SK-N-SH treated with all-trans-retinoic acid at 6 μM for 48 hours (cell line): ENCODE measurements at places on chromosomes 5 and 9.

- no peak for ATAC-seq
Measured at GRCh38 chr5:180824630-180825476, 22.2 kb upstream of the MGAT1 start.

DNA sequence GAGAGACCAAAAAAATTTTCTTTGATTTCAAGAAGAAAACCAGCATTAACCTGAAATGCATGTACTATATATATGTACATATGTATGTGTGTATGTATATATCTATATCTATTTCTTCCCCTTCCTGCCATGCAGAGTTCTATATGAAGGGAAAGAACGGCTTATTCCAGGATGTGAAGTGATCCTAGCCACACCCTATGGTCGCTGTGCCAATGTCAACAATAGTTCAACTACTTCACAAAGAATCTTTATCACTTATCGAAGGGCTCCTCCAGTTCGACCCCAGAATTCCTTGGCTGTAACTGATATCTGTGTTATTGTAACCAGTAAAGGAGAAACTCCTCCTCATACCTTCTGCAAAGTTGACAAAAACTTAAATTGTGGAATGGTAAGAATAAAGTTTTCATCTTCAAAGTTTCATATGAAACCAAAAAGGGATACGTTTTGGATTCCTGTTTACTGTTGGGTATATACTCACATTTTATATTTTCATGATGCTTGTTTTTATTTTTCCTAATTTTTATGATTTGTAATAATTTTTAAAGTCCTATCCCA, 56.2 kb downstream of the DENND4C start:
- no peak for ATAC-seq

DNA sequence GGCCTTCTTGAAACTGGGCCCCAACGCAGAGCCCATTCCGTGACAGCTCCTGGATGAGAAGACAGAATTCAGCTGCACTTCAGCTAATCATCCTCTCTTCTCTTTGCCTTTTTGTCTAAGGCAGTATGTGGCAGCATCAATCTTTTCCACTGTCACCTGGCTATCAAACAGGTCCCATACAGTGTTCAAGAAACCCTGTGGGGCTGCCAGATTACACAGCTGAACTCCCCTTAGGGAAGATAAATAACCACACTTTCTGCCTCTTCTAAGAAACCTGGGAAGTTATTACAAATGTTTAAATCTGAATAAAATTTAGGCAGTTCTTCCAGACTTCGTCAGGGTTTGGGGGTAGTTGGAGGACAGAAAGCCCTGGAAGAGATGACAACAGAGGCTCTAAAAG, 61.0 kb downstream of the SPEF2 start:
- no peak for ATAC-seq

DNA sequence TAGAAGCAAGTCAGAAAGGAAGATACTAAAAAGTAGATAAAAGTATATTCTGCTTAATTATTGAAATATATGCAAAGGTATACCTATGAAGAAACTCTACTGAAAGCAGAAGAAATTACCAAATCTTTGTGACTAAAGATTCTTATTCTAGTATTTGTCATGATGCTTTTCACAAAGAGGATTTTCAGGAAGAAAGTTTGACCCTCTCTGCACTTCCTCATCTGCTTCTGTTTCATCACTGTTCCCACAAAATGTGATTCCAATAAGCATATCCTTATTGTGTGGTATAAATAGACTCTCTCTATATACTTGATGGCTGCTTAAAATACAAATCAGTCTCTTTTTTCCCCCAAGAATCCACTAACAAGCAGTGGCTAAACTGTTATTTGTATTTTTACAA, 2139.6 kb upstream of the ACO1 start:
- no peak for ATAC-seq

DNA sequence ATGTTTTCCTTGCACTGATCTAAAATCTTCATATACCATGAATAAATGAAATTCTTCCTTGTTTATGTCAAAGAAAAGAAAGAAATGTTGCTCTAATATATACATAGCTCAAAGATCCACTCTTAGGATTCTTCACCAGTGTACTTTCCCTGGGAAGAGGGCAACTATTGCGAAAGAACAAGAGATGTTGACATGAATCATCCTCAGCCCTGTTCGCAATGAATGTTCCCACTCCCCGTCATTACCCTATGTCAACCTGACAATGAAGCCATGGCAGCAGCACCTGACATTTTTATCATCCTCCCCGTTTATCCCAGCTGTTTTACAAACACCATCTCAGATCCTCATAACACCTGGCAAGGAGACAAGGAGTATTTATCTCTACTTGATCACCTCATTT, 409.1 kb upstream of the GRIA1 start:
- ATAC-seq: no peak

GRCh38 chr5:112331892-112332291, 87.2 kb downstream of the EPB41L4A start:
- ATAC-seq: no peak

DNA sequence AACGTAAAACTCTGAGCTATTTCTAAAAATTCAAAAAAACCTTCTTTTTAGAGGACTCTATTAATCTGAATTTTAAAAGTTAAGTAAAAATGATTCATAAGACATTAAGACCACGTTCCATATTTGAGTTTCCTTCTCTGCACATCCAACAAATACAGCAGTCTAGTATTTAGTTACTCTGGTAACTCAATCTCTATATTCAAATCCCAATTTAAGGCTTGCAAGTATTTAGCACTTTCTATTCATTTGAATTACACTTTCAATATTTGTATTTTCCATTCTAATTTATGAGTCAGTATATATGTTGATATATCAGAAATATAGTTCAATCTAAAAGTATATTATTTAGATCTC, 17.7 kb downstream of the RFX3 start:
- ATAC-seq: no peak

GRCh38 chr5:2157372-2157771, 274.6 kb upstream of the IRX4 start:
- no peak for ATAC-seq

- ATAC-seq: no peak
Measured at GRCh38 chr5:96718635-96719077, 56.5 kb downstream of the CAST start.

GRCh38 chr9:19551124-19551929, 142.5 kb downstream of the ACER2 start:
- no peak for ATAC-seq

DNA sequence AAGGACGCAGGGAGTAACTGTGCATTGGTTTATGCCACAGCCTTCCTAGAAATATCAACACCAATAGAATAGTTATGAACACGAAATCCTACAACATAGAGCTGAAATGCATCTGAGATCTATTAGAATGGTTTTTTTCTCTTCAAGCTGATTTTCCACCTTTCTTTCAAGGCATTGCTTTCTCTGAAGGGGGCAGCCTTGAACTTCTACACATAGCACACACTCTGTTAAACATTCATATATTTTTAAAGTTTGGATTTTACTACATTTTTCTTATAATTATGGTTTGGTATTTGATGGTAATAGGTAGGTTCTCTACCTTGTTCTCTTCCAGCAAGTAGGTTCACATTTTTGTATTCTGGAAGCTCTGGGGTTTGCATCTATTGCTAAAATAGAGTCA, 661.8 kb downstream of the SEMA5A start:
- no peak for ATAC-seq

DNA sequence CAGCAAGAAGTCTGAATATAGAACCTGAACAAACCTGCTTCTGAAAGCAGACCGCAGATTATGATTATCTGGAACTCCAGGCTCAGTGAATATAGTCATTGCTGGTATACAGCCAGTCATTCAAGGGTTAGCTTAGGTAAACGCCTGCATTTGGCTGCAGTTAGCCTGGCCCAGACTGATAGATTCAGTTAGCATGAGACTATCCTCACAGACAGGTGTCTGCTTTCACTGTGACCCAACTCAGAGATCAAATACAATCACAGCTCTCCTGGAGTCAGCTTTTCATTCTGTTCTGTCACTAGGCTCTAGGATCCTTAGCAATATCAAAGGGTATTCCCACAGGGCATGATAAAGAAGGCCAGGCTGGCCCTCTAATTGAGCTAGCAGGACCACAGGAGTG, 138.6 kb upstream of the PLCXD3 start:
- no peak for ATAC-seq

DNA sequence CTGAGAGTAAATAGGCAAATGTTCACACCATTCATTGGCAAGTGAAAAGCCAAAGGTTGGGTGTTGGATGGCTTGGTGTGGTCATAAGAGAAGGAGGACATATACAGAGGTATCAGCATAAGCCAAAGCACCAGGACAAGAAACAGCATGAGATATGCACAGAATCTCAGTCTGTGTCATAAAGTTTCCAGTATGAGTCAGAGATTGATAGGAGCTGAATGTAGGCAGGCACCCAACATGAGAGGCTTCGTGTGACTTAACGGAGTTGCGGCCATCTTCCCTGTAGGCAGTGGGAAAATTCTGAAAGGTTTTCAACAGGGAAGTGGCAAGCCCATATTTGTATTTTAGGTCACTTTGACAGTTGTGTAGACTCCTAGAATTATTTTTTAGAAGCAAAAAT, 54.5 kb downstream of the SNCAIP start:
- ATAC-seq: no peak

DNA sequence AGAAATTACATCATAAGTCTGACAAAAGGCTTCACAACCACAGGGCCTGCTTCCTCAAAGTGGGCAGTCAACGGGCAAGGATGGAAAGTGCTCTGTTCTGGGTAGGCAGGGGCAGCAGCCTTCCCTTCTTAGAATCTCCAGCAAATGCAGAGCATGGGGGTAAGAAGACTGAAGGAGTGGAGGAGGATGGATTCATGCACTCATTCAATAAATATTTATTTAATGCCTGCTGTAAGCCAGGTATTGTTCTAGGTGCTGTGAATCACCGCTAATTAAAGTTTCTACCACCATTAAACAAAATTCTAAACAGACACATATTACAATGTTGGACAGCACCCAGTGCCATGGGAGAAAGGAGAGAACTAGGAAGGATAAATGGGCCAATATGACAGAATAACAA, 195.6 kb downstream of the ELAVL2 start:
- ATAC-seq: no peak

DNA sequence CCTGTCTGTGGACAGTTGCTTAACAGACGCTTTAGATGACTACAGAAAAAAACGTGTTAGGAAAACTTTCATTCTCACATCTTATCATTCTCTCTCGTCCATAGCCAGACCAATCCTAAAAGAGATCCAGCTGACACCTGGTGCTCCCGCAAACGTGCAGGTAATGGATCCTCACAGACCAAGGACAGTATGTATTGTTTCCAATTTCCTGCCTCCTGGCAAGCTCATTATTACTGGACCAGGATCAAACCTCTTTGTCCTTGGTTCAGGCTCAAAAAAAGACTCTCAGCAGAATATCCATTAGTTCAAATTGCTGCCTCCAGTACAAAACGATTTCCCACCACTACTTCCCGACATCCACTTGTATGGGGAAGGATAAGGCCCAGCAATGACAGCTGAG, 62.4 kb downstream of the SERINC5 start:
- no peak for ATAC-seq

GRCh38 chr5:111530298-111530740, 18.0 kb upstream of the STARD4 start:
- ATAC-seq: peak; percentile 91

- ATAC-seq: peak; percentile 70
Measured at GRCh38 chr5:51433052-51433710, 49.9 kb downstream of the ISL1 start.

DNA sequence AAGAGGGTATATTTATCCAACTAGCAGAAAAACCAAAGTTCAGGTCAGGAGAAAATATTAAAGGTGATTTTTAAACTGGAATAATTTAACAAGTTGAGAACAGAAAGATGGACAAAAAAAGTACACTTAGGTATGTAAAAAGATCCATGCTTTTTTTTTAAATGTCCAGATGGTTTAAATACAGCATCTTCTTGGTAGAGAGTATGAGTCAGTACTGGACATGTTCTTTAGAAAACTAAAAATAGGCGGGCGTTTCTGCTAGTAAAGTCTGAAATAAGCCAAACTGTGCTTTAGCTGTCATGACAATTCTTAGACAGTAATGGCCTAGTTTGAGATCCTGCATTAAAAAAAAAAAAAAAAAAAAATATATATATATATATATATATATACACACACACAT, 255.9 kb upstream of the ST8SIA4 start:
- ATAC-seq: no peak

DNA sequence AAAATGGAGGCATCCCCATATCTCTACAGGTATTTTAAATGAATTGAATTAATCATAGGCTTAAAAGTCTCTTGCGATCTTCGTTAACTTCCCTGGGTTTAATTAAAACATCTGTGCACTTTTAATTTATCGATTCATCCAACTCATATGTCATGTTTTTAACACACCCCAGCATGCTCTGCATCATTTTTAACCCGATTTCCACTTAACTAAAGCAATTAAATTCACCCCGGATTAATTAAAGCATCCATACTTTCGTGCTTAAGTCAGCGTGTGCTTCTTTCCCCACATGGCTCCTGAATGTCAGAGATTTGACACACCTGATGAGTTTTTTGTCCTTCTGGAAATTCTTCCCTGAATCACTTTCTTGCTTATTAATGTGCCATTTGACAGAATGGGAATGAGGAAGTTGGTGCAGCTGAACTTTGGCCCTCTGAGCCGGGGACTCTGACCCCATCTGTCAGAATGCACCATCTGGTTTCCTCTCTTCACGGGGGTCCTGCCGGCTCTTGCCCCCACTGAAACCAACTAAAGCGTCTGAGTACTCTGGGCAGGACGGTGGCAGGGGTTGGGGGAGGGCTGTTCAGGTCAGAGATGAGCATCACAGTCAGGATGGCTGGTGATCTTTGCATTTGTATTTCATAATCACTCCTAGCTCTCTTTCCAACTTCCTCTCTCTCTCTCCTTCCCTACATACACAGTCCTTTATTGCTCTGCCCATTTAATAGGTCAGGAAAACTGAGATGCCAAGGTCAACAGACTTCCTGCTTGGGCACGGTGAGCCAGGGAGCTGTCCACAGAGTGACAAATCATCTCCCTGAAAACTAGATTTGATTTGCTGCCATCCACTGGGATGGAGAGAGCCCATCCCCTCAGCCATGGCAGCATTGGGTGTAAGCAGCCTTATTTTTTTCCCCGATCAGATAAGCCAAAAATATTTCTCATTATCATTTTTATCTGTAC, 180.3 kb upstream of the WWC1 start:
- ATAC-seq: no peak

- ATAC-seq: peak; percentile 93
Measured at GRCh38 chr5:10393491-10393890, 40.0 kb downstream of the MARCHF6 start.

DNA sequence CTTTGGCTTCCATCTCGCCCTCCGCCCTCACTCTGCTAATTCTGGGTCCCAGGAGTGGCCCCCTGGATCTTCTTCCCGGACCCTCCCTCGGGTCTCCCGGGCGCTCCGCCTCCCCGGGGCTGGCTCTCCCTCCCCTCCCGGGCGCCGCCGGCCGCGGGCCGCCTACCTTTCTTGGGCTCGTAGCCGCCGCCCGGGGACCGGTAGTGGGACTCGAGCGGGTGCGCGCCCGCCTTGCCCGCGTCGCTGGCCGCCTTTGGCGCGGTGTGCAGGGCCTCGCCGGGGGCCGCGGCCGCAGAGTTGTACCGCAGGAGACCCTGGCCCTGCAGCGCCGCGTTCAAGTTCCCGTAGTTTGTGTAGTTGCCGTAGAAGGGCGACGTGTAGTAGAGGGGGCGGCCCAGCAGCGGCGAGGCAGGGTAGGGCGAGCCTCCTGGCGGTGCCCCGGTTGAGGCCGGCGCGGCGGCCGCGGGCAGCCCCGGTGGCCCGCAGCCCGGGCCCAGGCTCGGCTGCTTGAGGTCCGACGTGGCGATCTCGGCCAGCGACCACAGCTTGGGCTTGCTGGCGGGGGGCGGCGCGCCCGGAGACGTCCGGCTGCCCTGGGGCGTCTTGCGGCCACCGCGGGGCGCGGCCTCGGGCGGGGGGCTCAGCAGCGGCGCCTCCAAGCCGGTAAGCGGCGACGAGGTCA, 3.2 kb downstream of the IRX2 start:
- ATAC-seq: no peak
